ENCODE measurements at places on chromosomes 11 and 22.

DNA sequence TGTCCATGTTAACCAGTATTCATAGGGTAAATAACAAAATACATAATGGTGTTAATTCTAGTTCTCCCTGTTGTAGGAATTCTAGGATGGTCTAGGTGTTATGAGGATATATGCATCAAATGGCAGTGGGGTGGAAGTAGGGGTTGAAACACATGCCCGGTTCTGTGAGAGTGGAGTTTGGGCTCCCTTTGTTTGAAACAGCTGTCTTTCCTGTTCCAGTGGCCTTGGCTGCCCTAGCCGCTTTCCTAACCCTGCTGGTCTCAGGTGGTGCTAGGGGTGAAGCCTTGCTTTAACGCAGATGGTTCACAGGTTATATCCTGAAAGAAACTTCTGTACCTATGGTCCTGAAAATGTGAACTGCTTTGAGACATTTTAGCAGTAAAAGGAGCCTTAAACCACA, 38.3 kb downstream of the SERPINH1 start:
- DNase-seq: no peak

GRCh38 chr22:48613566-48614200, 1214.0 kb downstream of the BRD1 start:
- DNase-seq: no peak

GRCh38 chr11:122723576-122723975, 68.1 kb downstream of the UBASH3B start:
- peak; percentile 27 for DNase-seq

DNA sequence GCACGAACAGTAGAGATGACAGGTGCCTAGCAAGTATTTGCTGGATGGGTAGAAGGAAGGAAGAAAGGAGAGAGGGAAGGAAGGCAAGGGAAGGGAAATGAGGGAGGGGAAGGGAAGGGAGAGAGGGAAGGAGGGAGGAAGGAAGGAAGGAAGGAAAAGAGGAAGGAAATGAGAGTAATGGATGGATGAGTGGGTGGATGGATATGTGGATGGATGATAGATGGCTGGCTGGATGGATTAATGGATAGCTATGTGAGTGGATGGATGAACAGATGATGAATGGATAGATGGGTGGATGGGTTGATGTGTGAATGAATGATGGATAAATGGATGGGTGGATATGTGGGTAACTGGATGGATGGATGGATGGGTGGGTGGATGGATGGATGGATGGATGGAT, 125.9 kb upstream of the FGF3 start:
- no peak for DNase-seq

DNA sequence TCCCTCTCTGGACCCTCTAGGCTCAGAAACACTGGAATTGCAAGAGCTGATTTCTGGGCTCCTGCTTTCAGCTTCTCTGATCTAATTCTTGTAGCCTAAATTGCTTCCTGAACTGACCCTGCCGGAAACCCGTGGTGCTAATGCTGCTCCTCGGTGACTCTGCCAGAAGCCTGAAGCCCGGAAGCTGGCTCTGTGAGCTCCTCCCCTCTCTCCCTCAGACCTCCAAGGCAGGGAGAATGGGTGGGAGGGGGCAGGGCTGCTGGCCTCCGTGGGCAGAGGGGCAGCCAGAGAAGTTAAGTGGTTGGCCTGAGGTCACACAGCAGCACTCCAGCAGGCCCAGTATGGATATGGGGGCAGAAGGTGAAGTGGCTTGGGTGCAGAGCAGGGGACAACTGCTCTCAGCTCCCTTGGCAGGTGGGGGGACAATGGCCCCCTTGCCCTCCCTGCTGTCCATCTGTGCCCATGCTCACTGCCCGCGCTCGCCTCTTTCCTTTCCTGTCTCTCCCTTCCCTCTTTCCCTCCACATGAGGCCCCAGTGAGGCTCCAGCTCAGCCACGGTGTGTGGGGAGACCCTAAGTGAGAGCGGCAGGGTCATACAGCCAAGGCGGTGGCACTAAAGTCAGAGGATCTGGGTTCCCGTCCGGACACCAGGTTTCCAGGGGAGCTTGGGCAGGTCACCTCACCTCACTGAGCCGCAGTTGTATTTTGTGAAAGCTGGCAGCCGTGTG, 16.2 kb downstream of the CAPN5 start:
- peak; percentile 32 for DNase-seq

DNA sequence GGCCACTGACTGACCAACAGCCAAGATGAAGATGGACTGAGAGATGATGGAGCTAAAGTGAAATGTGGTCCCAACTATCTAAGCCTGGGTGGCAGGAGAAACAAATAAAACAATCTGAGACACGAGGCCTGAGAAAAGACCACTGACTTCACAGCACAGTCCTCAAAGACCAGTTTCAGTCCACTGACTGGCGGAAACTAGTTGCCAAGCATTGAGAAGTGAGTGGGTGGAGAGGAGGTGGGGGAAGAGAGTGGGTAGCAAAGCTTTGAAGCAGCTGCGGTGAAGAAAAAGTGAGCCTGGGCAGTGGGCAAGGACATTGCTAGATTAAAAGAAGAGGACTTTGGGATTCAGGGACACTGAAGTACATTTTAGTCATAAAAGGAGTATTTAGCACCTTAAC, 1.9 kb downstream of the MS4A1 start:
- no peak for DNase-seq
